Pancreas (tissue), 10 donors: ENCODE measurements at places on chromosomes 7 and 10. TPM values are rescaled to one million over a fixed set of nuclear protein-coding genes. Genes with fewer than 3 reads are reported as not detected.

The KIAA1549 gene
- 7.4 TPM for total RNA-seq

The IGF2BP3 gene
- 0.37 TPM for total RNA-seq

The INA gene
- total RNA-seq: 1.5 TPM

The OR2A14 gene
- total RNA-seq: not detected

- no peaks in the 10 kb centered on the region for H3K27me3 ChIP-seq
- no peak overlapping the region for H3K27ac ChIP-seq
- DNase-seq: no peak
- no peaks in the 10 kb centered on the region for H3K4me1 ChIP-seq
- H3K4me3 ChIP-seq: no peak overlapping the region
Measured at GRCh38 chr10:29773675-29774091, 138.9 kb upstream of the SVIL start.

DNA sequence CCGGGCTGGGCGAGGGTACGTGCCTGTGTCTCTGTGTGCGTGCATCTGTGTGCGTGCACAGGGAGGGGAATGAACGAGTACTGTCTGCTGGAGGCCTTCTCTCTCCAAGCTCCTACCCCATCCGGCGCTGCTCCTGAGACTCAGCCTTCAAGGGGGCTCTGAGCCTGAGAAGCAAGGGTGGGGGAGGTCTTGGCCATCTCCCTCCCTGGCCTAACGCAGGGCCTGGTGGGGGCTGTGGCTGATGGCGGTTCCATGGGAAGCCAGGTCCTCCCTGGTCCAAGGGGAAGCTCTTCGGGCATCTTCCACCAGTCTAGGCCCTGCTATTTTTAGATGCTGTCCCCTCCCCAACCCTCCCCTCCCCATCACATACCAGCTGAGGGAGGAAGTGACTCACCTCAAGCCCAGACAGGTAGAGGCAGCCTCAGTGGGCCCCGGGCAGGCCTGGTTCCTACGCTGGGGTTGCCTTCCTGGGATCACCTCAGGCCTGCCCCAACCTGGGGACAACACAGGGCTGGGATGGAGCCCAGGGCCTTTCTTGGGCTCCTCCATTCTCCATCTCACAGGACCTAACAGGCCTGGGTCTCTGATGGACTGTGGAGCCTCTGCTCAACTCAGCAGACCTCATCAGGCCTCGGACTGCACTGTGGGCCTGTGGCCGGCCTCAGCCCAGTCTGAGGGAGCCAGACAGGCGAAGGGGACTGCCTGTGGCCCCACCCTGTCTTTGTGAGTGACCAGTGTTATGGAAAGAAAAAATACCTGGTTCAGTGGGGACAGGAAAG lies 32.2 kb downstream of the DNAJB12 start:
- H3K4me1 ChIP-seq: peaks cover 40% of the 10 kb centered on the region
- H3K36me3 ChIP-seq: no peaks in the 10 kb centered on the region
- DNase-seq: no peak
- no peak overlapping the region for H3K4me3 ChIP-seq
- H3K27ac ChIP-seq: no peak overlapping the region

GRCh38 chr7:113033959-113034358 lies 52.7 kb downstream of the GPR85 start:
- no peak for DNase-seq
- H3K36me3 ChIP-seq: no peaks in the 10 kb centered on the region
- no peak overlapping the region for H3K27ac ChIP-seq
- H3K4me3 ChIP-seq: no peak overlapping the region
- H3K4me1 ChIP-seq: no peaks in the 10 kb centered on the region
- no peaks in the 10 kb centered on the region for H3K27me3 ChIP-seq
